ENCODE measurements at places on chromosomes 3 and 15. TPM values are rescaled to one million over a fixed set of nuclear protein-coding genes. Genes with fewer than 3 reads are reported as not detected.

GRCh38 chr3:188692700-188693099, 479.1 kb upstream of the TPRG1 start:
- no peaks in the 10 kb centered on the region for H3K27me3 ChIP-seq
- no peak overlapping the region for H3K4me3 ChIP-seq
- no peaks in the 10 kb centered on the region for H3K36me3 ChIP-seq
- no peak for DNase-seq
- peaks cover 13% of the 10 kb centered on the region for H3K4me1 ChIP-seq

DNA sequence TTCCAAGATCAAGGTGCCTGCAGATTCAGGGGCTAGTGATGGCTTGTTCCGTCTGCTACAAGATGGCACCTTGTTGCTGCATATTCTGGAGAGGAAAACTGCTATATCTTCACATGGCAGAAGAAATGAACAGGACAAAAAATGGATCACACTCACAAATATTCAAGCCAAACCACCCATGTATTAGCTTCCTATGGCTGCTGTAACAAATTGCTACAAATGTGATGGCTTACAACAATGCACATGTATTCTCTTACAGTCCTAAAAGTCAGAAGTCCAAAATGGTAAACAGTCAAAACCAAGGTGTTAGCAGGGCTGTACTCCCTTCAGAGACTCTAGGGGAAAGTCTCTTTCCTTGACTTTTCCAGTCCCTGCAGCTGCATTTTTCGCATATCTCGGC, 55.8 kb downstream of the TRIM42 start:
- DNase-seq: no peak
- H3K27me3 ChIP-seq: no peaks in the 10 kb centered on the region
- no peaks in the 10 kb centered on the region for H3K36me3 ChIP-seq
- no peak overlapping the region for H3K4me3 ChIP-seq
- H3K27ac ChIP-seq: no peak overlapping the region
- no peaks in the 10 kb centered on the region for H3K4me1 ChIP-seq

GRCh38 chr15:63243101-63243500, 34.3 kb upstream of the APH1B start:
- H3K4me3 ChIP-seq: no peak overlapping the region
- peaks cover 5% of the 10 kb centered on the region for H3K36me3 ChIP-seq
- H3K27me3 ChIP-seq: no peaks in the 10 kb centered on the region
- no peak for DNase-seq
- H3K27ac ChIP-seq: no peak overlapping the region

Gene CALML4
- 9.1 TPM for total RNA-seq

GRCh38 chr3:132332508-132332907, 15.3 kb downstream of the ACP3 start:
- no peak overlapping the region for H3K4me3 ChIP-seq
- no peak overlapping the region for H3K27ac ChIP-seq
- H3K27me3 ChIP-seq: no peaks in the 10 kb centered on the region
- H3K4me1 ChIP-seq: no peaks in the 10 kb centered on the region

Gene CLRN1
- not detected for total RNA-seq

- no peaks in the 10 kb centered on the region for H3K36me3 ChIP-seq
- DNase-seq: peak; percentile 96
- no peak overlapping the region for H3K4me3 ChIP-seq
- H3K27me3 ChIP-seq: no peaks in the 10 kb centered on the region
- H3K4me1 ChIP-seq: peaks cover 32% of the 10 kb centered on the region
Measured at GRCh38 chr3:153783106-153783505, 338.1 kb upstream of the ARHGEF26 start.

Gene LRRC2
- total RNA-seq: 0.28 TPM

DNA sequence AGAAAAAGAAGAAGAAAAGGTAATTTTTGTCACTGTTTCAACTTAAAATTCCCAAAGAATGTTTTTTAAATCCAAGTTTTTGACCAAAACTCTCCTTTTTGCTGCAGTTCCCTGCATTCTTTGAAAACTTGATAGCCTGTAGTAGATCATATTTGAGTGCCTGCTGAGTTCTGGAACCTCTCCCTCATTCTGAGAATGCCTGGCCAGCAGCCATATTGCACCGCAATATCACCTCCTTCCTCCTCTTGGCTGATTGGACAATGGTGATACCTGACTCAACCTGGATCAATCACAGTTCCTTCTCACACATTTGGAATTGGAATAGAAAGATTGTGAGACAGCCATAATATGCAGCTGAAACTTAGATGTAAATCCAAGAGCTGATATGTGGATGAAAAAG, 97.6 kb upstream of the GAP43 start:
- no peaks in the 10 kb centered on the region for H3K27me3 ChIP-seq
- peaks cover 7% of the 10 kb centered on the region for H3K4me1 ChIP-seq
- no peaks in the 10 kb centered on the region for H3K36me3 ChIP-seq
- no peak for DNase-seq

Gene SERINC4
- total RNA-seq: 0.33 TPM

DNA sequence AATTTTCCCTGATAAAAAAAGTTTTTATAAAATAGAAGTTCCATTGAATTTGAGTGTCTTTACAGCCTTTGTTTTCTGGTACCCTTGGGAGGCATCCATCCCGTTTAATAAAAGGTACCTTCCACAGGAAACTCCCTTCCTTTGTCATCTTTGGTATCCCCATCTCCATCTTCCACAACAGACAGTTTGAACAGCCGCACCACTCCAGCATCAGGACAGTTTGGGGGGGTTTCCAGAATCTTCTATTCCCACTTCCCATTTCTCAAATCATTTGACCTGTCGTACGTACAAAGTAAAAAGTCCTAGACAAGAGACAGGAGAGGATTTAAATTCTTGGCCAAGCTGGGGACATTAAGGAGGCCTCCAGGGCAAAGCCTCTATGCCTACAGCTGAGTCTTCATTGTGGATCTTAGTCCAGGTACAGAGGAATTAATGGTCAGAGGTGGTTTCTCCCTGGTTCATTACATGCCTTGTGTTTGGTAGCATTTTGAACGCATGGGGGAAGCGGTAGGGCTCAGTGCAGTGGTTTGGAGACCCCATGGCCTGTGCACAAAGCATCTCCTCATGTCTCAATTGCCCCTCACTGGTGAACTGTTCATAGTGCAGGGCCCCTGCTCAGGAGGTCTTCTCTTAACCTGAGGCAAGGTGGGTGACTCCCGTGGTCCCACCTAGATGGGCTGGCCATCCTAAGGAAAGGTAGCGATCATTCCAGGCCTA, 19.4 kb upstream of the BCL2A1 start:
- no peak for DNase-seq
- H3K36me3 ChIP-seq: no peaks in the 10 kb centered on the region
- H3K4me3 ChIP-seq: no peak overlapping the region
- peaks cover 5% of the 10 kb centered on the region for H3K27me3 ChIP-seq
- no peaks in the 10 kb centered on the region for H3K4me1 ChIP-seq

- DNase-seq: no peak
- no peaks in the 10 kb centered on the region for H3K27me3 ChIP-seq
- H3K4me3 ChIP-seq: no peak overlapping the region
Measured at GRCh38 chr3:114566162-114566755, 272.4 kb downstream of the TIGIT start.

GRCh38 chr3:10408680-10409079, 87.8 kb upstream of the SEC13 start:
- no peaks in the 10 kb centered on the region for H3K4me1 ChIP-seq
- no peak overlapping the region for H3K27ac ChIP-seq
- no peaks in the 10 kb centered on the region for H3K36me3 ChIP-seq
- DNase-seq: no peak

Gene NEK11
- 4.4 TPM for total RNA-seq

DNA sequence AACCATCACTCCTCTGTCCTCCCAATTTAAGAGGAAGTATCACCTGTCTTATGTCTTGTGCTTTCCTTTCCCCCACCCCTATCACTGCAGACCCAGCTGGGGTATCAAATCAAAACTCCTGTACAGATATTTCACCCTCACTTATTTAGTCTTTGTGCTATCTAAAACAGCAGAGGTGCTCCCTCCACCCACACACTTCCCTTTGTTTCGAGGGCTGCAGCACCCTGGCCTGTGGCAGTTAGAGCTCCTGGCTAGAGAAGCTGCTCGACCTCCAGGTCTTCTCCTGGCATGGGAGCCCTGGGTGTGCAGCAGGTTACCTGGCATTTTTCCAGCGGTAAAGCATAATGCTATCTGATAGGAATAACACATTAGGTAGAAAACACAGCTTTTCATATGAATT, 181.4 kb upstream of the BCL6 start:
- no peaks in the 10 kb centered on the region for H3K36me3 ChIP-seq
- H3K4me1 ChIP-seq: no peaks in the 10 kb centered on the region
- H3K4me3 ChIP-seq: no peak overlapping the region
- no peak overlapping the region for H3K27ac ChIP-seq

DNA sequence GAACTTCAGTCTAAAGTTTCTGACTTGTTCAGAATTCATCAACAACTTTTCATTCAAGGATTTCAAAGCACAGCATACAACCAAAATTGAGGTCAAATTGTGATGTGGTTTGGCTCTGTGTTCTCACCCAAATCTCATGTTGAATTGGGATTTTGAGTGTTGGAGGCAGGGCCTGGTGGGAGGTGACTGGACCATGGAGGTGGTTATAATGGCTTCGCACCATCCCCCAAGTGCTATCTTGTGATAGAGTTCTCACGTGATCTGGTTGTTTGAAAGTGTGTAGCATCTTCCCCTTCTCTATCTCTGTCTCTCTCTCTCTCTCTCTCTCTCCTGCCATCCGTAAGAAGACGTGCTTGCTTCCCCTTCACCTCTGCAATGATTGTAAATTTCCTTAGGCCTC, 19.6 kb upstream of the SUCLG2 start:
- H3K27me3 ChIP-seq: no peaks in the 10 kb centered on the region
- no peaks in the 10 kb centered on the region for H3K36me3 ChIP-seq
- H3K27ac ChIP-seq: no peak overlapping the region
- H3K4me3 ChIP-seq: no peak overlapping the region

DNA sequence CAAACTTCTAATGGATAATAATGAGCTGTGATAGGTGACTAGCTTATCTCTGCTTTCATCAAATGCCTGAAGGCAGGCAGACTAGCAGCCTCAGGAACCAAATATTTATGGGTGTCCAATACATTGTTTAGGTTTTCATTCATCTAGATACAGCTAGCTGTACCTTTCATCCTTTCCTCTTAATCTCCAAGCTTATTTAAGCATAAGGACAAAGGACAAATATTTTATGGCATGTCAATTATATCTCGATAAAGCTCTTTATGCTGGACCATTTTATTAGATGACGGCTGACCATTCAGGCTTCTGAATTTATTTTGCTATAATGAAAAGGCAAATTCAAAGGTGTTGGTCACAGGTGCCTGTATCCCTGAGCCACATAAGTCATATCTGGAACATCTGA, 16.9 kb downstream of the RBM15B start:
- H3K36me3 ChIP-seq: peaks cover 4% of the 10 kb centered on the region
- no peak overlapping the region for H3K4me3 ChIP-seq
- no peaks in the 10 kb centered on the region for H3K4me1 ChIP-seq
- no peak for DNase-seq

- DNase-seq: no peak
- H3K4me3 ChIP-seq: no peak overlapping the region
- no peaks in the 10 kb centered on the region for H3K36me3 ChIP-seq
- H3K27ac ChIP-seq: no peak overlapping the region
Measured at GRCh38 chr3:131303848-131304247, 77.7 kb upstream of the NUDT16 start.

- H3K36me3 ChIP-seq: no peaks in the 10 kb centered on the region
- no peaks in the 10 kb centered on the region for H3K27me3 ChIP-seq
- peaks cover 13% of the 10 kb centered on the region for H3K4me1 ChIP-seq
- no peak overlapping the region for H3K27ac ChIP-seq
- no peak overlapping the region for H3K4me3 ChIP-seq
Measured at GRCh38 chr3:4720316-4721075, 227.3 kb downstream of the ITPR1 start.

- no peak for DNase-seq
- H3K4me3 ChIP-seq: no peak overlapping the region
- H3K27ac ChIP-seq: no peak overlapping the region
- H3K27me3 ChIP-seq: peaks cover 20% of the 10 kb centered on the region
Measured at GRCh38 chr3:16604433-16604832, 790 bp downstream of the DAZL start.

- H3K27me3 ChIP-seq: no peaks in the 10 kb centered on the region
- no peak overlapping the region for H3K27ac ChIP-seq
- no peaks in the 10 kb centered on the region for H3K4me1 ChIP-seq
- no peak for DNase-seq
- H3K4me3 ChIP-seq: no peak overlapping the region
Measured at GRCh38 chr3:142536519-142536918, 42.0 kb downstream of the ATR start.

- no peaks in the 10 kb centered on the region for H3K4me1 ChIP-seq
- no peak overlapping the region for H3K4me3 ChIP-seq
- H3K27me3 ChIP-seq: no peaks in the 10 kb centered on the region
- H3K36me3 ChIP-seq: no peaks in the 10 kb centered on the region
- no peak overlapping the region for H3K27ac ChIP-seq
Measured at GRCh38 chr3:46504789-46505188, 7.0 kb downstream of the RTP3 start.

DNA sequence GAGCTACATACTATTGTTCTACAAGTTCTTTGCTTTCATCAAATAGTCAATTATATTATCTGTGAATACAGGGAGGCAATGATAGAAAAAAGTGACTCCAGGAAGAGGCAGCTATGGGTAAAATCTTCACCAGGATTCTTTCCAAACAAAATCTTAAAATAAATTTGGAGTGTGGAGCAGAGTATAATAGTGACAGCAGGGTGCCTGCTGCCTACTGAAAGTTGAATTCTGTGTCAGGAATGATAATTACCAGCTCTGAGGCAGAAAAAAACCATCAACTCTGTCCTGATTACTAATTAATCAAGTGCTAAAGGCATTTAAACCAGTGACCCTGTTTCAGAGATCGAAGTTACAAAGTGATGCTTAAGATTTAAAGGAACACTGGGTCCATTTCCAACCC, 148.0 kb downstream of the DIPK2A start:
- H3K4me1 ChIP-seq: peaks cover 10% of the 10 kb centered on the region
- no peak overlapping the region for H3K27ac ChIP-seq
- no peaks in the 10 kb centered on the region for H3K36me3 ChIP-seq
- H3K4me3 ChIP-seq: no peak overlapping the region
- DNase-seq: peak; percentile 33

DNA sequence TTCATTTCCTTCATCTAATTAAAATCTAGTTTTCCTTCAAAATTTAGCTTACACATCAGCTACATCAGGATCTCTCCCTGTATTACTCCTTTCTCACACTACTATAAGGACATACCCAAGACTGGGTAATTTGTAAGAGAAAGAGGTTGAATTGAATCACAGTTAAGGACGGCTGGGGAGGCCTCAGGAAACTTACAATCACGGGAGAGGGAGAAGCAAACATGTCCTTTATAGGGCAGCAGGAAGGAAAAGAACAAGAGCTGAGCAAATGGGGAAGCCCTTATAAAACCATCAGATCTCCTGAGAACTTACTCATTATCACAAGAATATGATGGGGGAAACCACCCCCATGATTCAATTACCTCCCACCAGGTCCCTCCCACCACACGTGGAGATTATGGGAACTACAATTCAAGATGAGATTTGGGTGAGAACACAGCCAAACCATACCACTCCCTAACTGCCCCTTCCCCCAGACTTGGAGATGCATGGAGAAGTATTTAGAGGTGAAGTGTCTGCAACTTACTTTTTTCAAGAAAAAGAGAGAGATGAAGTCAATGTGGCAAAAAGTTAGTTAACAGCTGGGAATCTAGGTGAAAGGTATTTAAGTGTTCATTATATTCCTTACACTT, 21.3 kb downstream of the PRTG start:
- H3K4me1 ChIP-seq: no peaks in the 10 kb centered on the region
- no peak overlapping the region for H3K27ac ChIP-seq
- no peak for DNase-seq
- peaks cover 11% of the 10 kb centered on the region for H3K27me3 ChIP-seq
- H3K36me3 ChIP-seq: no peaks in the 10 kb centered on the region

Gene TAGLN3
- not detected for total RNA-seq

Gene TMEM212
- not detected for total RNA-seq

Gene CMTM8
- 2.1 TPM for total RNA-seq

Gene GPR149
- total RNA-seq: not detected

All from A673 (cell line).